ENCODE measurements at places on chromosomes 6 and 20. TPM values are rescaled to one million over a fixed set of nuclear protein-coding genes. Genes with fewer than 3 reads are reported as not detected.

- H3K36me3 ChIP-seq: no peaks in the 10 kb centered on the region
- H3K27me3 ChIP-seq: no peaks in the 10 kb centered on the region
- no peak overlapping the region for H3K27ac ChIP-seq
- no peak for DNase-seq
- H3K4me1 ChIP-seq: no peaks in the 10 kb centered on the region
Measured at GRCh38 chr20:15039088-15039752, 701.8 kb upstream of the FLRT3 start.

DNA sequence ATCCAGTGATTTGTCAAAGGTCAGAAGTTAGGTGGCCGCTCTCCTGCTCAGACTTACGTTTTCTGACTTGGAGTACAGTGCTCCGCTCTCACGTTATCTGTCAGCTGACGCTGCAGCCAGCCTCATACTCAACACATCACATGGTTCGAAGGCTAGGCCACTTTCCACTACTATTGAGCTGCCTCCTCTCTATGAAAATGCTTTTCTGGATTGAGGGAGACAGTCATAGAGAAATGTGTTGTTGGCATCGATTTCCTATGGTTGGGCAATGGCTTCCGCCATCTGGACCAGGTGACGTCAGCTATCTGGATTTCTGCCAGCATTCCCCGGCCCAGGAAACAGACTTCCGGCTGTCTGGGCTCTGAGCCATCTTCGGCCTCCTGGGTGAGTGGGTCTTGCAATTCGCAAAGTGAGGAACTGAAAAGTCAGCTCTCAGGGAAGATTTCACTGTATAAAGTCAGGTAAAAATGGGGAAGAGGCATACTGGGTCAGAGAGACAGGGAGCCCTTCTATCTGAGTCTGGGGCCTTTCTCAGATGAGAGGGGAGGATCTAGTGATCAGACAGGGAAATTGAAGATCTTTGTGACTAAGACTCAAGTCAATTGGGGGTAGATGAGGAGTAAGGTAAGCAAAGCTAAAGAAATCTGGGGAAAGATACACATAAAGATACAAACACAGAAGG lies 37.5 kb upstream of the IER3 start:
- no peak overlapping the region for H3K27ac ChIP-seq
- no peaks in the 10 kb centered on the region for H3K27me3 ChIP-seq
- no peaks in the 10 kb centered on the region for H3K36me3 ChIP-seq

DNA sequence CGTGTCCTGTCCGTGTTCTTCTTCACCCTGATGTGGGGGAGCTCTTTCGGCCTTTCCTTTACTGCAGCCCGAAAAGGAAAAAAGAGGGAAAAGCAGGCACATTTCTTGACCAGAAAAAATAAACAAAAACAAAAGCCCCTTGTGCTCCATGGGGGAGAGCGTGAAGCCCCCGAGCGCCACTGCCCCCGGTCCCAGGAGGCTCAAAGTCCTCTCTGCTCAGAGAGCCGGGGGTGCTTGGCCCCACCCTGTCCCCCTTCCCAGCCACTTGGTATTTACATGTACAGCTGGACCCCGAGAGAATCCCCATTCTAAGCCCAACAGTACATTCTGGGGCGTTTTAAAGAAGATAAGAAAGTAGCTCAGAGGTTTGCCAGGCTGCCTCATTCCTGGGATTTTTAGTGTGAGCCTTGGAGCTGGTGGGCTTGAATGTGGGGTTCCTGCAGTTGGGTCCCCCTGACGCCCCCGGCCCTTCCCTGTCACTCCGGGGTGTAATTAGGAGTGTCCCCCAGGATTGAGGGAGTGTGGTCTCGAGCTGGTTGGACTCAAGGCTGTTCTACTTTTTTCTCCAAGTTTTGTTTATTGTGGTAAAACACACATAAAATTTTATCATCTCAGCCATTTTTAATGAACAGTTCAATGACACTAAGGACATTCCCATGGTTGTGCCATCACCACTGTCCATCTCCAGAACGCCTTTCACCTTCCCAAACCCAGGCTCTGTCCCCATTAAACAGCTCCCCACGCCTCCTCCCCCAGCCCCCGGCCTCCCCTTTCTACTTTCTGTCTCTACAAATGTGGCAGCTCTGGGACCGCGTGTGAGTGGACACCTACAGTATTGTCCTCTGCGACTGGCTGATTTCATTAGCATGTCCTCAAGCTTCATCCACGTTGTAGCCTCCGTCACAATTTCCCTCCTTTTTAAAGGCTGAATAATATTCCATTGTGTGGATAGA lies 55.7 kb upstream of the BHLHE23 start:
- no peak overlapping the region for H3K27ac ChIP-seq
- DNase-seq: no peak
- peaks cover 20% of the 10 kb centered on the region for H3K4me1 ChIP-seq
- peaks cover 6% of the 10 kb centered on the region for H3K27me3 ChIP-seq
- no peaks in the 10 kb centered on the region for H3K36me3 ChIP-seq

- no peaks in the 10 kb centered on the region for H3K27me3 ChIP-seq
- H3K4me1 ChIP-seq: no peaks in the 10 kb centered on the region
- H3K4me3 ChIP-seq: no peak within 1 kb of the TSS
- H3K36me3 ChIP-seq: no peaks in the 10 kb centered on the region
Measured at GRCh38 chr6:138377844-138378243, at the start of gene SMIM28. Gene SMIM28, plus strand, starts transcription at chr6:138377905. Its CDS starts 168 bp downstream, at chr6:138378073.

GRCh38 chr6:21694168-21694567 lies 100.6 kb downstream of the SOX4 start:
- no peak for DNase-seq
- no peaks in the 10 kb centered on the region for H3K27me3 ChIP-seq
- H3K27ac ChIP-seq: no peak overlapping the region
- H3K4me3 ChIP-seq: no peak overlapping the region
- peaks cover 7% of the 10 kb centered on the region for H3K36me3 ChIP-seq
- H3K4me1 ChIP-seq: peaks cover 23% of the 10 kb centered on the region

DNA sequence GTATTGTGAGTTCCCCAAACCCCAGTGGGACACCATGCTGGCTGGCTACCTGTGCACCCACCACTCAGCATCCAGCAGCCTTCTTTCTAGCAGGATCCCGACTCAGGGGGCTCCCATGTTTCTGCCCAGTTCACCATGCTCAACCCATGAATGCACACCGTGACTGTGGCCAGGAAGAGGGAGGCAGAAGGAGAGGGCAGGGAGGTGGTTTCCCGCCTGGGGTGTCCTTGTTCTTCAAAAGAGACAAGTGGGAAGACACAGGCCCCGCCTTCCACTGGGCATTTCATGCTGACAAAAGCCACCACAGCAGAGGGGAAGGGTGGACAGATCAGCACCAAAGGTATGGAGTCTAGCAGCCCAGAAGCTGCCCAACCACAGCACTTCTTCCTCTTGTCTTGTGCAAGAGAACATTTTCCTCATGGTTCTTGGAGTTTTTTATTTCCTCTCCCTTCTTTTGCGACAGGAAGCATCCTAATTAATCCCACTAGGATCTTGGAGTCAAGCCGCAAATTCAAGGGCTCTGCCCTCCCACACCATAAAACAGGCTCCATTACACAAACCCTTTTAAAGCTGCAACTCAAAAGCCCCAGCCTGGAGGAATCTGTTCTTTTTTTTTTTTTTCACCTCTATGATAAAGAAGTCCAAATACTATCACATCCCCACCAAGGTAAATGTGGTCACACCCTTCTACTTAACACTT lies 13.5 kb upstream of the ANKRD60 start:
- no peak overlapping the region for H3K27ac ChIP-seq
- DNase-seq: no peak
- H3K4me3 ChIP-seq: no peak overlapping the region
- H3K4me1 ChIP-seq: peaks cover 3% of the 10 kb centered on the region

- peaks cover 20% of the 10 kb centered on the region for H3K4me1 ChIP-seq
- DNase-seq: no peak
- no peaks in the 10 kb centered on the region for H3K27me3 ChIP-seq
- H3K36me3 ChIP-seq: no peaks in the 10 kb centered on the region
Measured at GRCh38 chr20:50731930-50732690, 730 bp downstream of the PARD6B start.

DNA sequence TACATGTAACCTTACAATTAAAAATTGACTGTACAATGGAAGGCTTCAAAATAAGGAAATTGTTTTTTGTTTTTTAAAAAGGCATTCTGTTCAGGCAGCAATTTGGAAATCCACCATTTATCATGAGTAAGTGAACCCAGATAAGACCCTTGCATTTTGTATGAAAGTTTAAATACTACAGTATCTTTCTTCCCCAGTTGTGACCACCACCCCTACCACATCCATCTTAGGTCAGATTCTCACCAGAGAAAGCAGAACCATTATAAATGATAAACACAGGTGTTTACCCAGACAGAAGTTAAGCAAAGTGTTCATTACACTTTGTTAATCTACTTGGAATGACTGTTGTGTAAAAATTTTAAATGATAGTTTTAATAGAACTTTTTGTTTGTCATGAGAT lies 20.2 kb downstream of the SENP6 start:
- peaks cover 19% of the 10 kb centered on the region for H3K36me3 ChIP-seq
- H3K4me3 ChIP-seq: no peak overlapping the region
- H3K27ac ChIP-seq: no peak overlapping the region
- no peaks in the 10 kb centered on the region for H3K27me3 ChIP-seq
- DNase-seq: no peak

- no peak overlapping the region for H3K4me3 ChIP-seq
- no peak overlapping the region for H3K27ac ChIP-seq
- no peaks in the 10 kb centered on the region for H3K36me3 ChIP-seq
Measured at GRCh38 chr6:35786810-35787209, 6.0 kb downstream of the CLPSL1 start.

Gene CAGE1
- total RNA-seq: 0.16 TPM

Gene KIAA0408
- total RNA-seq: 40.7 TPM

Gene GOPC
- 30.7 TPM for total RNA-seq

All from neural crest cell (in vitro differentiated cells).